ENCODE measurements at places on chromosomes 5 and 9.
A peak's percentile ranks its signal among the peaks of the same experiment; 100 is the strongest.

DNA sequence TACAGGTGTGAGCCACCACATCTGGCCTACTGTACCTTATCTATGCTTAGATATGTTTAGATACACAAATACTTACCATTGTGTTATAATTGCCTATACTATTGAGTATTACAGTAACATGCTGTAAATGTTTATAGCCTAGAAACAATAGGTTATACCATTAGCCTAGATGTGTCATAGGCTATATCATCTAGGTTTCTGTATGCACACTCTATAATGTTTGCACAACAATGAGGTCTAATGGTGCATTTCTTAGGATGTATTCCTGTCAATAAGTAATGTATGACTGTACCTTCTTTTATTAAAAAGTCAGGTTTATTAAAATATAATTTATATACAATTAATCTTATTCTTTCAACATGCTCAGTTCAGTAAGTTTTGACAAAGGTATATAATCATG, 683.1 kb downstream of the LRRC70 start:
- DNase-seq = no peak

DNA sequence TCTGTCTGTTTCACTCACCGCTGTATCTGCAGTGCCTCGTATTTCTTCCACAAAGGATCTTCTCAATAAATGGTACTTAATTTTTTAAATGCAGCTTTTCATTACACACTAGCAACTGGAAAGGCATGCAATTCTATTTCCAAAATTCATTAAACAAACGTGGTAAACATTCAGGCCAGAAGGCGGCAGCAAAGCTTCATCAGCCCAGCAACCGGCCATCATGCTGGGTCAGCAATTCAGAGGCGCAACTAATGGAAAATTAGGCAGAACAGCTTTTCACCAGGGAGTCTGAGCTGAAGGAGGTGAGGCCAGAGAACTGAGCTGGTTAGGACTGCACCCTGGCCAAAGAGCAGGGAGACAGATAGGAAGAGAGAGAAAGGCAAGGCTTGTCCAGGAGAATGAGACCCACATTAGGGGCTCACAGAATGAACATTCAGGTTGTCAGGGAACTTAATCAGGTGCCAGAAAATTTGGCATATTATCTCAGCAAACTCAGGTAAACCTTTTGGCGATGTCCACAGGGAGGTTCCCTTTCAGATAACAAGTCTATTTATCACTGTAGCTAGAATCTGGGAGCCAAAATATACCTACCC, 17.7 kb upstream of the RNF180 start:
- DNase-seq = no peak

- peak; percentile 91 for DNase-seq
Observed at GRCh38 chr5:151080613-151081430, at the start of gene TNIP1. Gene TNIP1, minus strand, starts transcription at chr5:151081034. Its CDS starts 15,939 bp downstream, at chr5:151065095.

DNA sequence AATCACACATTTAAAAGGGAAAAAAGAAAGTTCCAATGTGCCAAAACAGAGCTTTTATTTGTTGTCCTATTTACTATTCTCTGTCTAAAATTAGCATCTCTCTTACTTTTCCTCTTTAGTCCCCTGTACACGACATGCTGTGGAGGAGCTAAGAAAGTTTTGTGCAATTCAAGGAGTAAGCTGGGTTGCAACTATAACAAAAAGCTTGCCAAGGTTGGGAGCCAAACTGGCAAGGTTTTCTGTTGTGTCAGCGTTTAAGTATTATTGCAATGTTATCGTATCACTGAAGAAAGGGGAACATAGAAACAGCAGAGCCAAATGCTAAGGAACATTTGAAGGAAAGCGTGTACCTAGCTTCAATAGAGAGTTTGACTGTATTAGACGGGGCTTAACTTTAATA, 680.8 kb downstream of the CETN3 start:
- no peak for DNase-seq

DNA sequence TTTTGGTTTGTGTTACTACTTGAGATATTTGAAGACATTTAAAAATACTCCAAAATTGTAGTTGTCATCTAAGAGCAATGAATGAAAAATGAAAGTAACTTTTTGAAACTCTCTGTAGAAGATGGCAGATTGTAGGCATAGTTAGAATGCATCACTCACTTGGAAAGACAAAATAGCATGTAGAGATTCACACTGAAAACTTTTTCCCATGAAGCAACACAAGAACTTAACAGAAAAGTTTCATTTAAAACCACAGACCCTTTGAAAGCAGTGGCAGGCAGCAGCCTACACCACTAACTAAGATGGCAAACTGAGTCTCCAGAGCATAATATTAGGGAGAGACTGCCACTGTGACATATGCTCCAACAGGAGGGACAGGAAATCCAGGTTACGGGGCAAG, 18.9 kb upstream of the FAM174A start:
- DNase-seq = no peak

- no peak for DNase-seq
Observed at GRCh38 chr9:17387565-17387964, 191.3 kb upstream of the SH3GL2 start.

DNA sequence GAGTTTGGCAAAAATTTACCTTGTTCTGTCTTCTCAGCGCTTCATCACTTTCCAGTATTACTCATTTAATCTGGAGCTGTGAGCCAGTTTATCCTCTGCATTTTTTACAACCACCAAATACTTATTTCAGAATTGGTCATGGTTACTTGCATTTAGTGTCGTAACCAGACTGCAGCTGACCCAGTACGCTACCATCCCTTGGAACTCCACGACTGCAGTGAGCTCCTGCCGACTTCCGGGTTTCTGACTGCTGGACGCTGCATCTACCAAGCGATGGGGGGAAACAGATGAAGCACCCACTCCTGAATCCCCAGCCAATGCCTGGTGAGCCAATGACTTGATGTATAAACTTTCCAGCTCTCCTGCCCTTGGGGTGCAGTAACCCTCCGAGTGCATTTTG, 174.4 kb upstream of the PRLR start:
- DNase-seq = no peak

GRCh38 chr5:95712347-95712958, 18.7 kb upstream of the RHOBTB3 start:
- peak; percentile 39 for DNase-seq

GRCh38 chr9:121654499-121655140, 3.2 kb downstream of the DAB2IP start:
- no peak for DNase-seq

- DNase-seq = no peak
Observed at GRCh38 chr9:110106661-110107060, 101.3 kb downstream of the C9orf152 start.

DNA sequence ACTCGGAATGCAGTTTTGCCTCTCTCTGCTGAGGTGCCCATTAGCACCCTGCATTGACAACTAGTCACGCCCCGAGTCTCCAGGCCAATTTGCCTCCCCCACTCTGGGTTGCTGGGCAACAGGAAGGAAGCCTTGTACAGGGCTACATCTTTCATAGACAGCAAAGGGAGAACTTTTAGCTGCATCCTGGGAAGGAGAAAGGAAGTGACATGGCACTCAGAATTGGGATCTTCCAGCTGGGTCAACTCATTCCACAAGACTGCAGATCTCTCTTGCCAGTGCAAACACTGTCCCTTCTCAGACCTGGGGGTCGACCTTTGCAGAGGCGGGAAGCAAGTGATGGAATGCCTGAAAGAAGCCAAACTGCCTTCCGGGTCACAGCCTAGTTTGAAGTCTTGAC, 282.0 kb downstream of the SLIT3 start:
- DNase-seq = no peak

- DNase-seq = no peak
Observed at GRCh38 chr5:152259702-152260101, 145.4 kb downstream of the NMUR2 start.

DNA sequence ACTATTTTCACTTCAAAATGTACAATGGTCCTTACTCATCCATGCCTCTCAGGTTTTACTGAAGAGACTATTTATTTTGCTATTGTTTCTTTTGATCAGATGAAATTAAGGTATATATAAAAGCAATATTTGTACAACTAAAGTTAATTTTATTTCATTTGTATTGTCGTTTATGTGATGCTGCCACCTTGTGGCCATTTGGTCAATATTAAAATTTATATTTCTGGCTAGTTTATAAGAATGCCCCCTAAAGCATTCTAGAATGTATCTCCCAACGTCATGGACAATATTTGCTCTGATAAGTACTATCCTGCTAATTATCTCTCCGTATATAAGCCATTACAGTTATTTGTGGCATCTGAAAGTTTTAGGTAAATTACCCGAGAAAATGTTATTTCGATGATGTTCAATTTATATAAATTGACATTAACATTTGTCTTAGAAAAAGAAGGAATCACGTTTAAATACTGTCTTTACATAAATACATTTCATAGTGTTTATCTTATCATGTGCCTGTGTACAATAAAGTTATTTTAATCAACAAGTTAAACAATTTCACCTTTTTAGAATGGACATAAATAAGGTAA, 680.0 kb downstream of the TAF11L14 start:
- no peak for DNase-seq

DNA sequence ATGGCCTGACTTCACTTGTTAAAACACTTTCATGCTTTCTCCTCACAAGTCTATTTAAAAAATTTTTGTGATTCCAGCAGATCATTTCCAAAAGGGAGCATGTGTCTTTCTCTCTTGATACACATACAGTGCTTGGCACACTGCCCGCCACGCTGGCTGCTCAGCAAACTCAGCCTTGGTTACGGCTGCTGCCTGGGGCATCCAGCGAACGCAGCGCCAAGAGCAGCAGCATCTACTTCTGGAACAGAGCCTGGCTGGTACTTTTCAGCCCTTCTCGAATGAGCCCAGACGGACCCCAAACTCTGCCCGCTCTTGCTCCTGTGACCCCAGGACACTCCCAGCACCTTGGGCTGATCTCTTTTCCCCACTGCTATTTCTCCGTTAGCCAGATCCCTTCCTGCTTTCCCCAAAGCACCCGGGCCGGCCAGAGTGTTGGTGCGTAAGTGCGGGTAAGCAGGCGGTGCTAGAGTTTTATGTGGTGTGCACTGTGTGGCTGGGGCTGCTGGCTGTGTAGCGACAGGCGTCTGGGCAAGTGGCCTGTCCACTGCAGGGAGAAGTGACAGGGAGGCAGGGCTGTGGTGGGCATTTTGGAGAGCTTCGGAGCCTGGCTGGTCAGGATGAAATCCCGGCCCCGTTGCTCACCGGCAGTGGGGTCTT, 73.2 kb downstream of the SH3PXD2B start:
- DNase-seq = no peak

- no peak for DNase-seq
Observed at GRCh38 chr5:58648846-58649245, 66.0 kb downstream of the RAB3C start.

Data from activated CD4-positive, alpha-beta T cell treated with anti-CD3 and anti-CD28 coated beads for 24 hours (primary cell).